Mucosa of descending colon (tissue), 3 donors: ENCODE measurements at places on chromosomes 3 and 15. TPM values are rescaled to one million over a fixed set of nuclear protein-coding genes. Genes with fewer than 3 reads are reported as not detected.

GRCh38 chr3:171257251-171258203 is 202.7 kb downstream of the TNIK start:
- no peak for DNase-seq

DNA sequence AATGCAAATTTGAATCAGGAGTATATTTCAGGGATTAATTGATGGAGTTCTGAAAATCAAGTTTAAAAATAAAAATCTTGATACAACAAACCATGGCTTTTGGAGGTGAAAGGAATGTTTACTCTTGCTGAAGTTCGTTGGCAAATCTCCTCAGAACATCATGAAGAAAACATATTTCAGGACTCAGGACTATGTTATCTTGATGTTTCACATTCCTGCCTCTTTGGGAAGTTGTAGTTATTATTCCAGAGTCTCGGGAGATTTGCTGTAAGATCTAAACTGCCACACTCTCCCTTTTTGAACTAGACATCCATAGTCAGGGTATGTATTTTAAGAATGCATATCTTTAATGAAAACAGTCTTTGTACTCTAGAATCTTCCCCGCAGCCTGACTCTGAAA is 271.2 kb downstream of the RBMS3 start:
- no peak for DNase-seq

DNA sequence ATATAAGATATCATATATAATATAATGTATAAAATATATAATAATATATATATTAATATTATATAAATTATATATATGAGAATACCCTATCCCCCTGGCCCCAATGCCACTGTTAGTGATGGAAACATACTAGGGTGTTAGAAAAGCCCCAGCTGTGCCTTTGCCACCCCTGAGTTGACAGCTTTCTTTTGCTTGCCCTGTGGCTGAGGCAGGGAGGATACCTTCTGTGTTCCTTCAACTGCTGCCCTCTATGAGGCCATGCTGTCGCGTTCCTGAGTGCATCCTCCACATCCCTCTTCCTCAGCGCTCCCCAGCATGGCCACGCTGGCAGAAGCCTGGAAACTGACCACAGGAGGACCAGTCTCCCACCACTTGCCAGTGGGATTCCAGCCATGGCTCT is 26.3 kb downstream of the FAN1 start:
- no peak for DNase-seq

GRCh38 chr3:182058488-182058887 is 346.8 kb downstream of the SOX2 start:
- no peak for DNase-seq

GRCh38 chr15:74168711-74169126 is 4.8 kb upstream of the ISLR start:
- no peak for DNase-seq

The ELP6 gene
- 26.9 TPM for total RNA-seq

The FSD2 gene
- total RNA-seq = not detected

The GPR156 gene
- 0.34 TPM for total RNA-seq

The SH3GL3 gene
- not detected for total RNA-seq

The MAGI1 gene
- total RNA-seq = 59.6 TPM
